ENCODE measurements at places on chromosomes 4 and X.

GRCh38 chrX:77935886-77936285 is 25.4 kb downstream of the ATP7A start:
- no peak for DNase-seq

- DNase-seq: no peak
Measured at GRCh38 chr4:38987491-38987890, 44.7 kb downstream of the TMEM156 start.

DNA sequence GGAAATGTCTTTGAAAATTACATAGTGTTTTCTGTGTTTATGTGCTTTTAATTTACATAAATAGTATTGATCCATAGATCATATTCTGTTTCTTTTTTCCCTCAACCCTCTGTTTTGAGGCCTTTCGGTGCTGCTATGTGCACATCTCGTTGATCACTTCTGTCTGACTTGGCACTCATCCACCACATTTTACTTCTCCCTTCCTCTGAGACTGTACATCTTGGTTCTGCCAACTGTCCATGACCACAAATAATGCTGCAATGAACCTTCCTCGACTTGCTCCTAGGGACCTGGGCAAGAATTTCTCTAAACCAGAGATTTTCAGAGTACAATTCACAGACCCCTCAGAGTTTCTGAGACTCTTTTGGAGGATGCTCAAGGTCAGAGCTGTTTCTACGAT is 74.4 kb downstream of the RTL5 start:
- DNase-seq: no peak

DNA sequence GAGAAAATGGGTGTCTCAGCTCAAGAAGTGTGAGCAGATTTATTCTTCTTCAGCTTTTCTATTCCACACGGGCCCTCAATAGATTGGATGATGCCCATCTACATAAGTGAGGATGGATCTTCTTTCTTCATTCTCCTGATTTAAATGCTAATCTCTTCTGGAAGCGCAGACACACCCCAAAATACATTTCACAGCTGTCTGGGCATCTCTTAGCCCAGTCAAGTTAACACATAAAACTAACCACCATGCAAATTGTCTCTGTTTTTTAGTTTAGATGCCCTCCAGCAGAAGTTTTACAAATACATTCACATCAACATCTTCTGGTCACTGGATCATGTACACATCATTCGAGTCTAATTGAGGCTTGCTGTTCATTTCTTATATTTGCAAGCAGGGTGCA is 249.0 kb upstream of the VCX3A start:
- no peak for DNase-seq
